Spinal cord (tissue), 10 donors: ENCODE measurements at places on chromosomes 4 and X. TPM values are rescaled to one million over a fixed set of nuclear protein-coding genes. Genes with fewer than 3 reads are reported as not detected.
A peak's percentile ranks its signal among the peaks of the same experiment; 100 is the strongest.

The DMD gene
- 51.9 TPM for total RNA-seq

The ASB9 gene
- 7.9 TPM for total RNA-seq

The CXCL3 gene
- 1.7 TPM for total RNA-seq

The SPANXA1 gene
- not detected for total RNA-seq

The F8A3 gene
- total RNA-seq, result 2.4 TPM

The TLR3 gene
- total RNA-seq, result 8.4 TPM

The MAGEA2 gene
- not detected for total RNA-seq

The NRK gene
- total RNA-seq, result 1.9 TPM

The LIMCH1 gene
- total RNA-seq, result 51.2 TPM

The SLITRK2 gene
- total RNA-seq, result 19.0 TPM

The CLIC2 gene
- 10.2 TPM for total RNA-seq

The MAGEA2B gene
- not detected for total RNA-seq

DNA sequence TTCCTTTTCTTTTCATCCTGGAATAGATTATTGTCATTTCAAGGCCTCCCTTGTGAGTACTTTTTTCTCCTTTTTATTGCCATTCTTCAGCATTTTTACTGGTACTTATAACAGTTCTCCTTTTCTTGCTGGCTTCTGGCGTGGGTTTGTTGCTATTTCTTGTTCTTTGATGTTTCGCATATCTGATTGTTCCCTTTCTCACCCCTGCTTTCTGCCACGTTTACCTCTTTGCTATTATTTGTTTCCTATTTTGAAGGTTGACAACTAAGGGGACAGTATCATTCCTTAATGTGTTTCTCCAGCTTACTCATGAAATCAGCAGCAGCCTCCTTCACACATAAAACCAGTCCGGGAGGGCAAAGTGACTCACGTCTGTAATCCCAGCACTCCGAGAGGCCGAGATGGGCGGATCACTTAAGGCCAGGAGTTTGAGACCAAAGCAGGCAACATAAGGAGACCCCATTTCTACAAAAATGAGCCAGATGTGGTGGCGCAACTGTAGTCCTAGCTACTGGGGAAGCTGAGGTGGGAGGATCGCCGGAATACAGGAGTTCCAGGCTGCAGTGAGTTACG lies 72.6 kb downstream of the DMD start:
- no peaks in the 10 kb centered on the region for H3K36me3 ChIP-seq
- DNase-seq, result no peak
- no peaks in the 10 kb centered on the region for H3K27me3 ChIP-seq
- H3K4me1 ChIP-seq, result no peaks in the 10 kb centered on the region

GRCh38 chr4:8245884-8246833 lies 23.4 kb upstream of the HTRA3 start:
- H3K4me1 ChIP-seq, result peaks cover 19% of the 10 kb centered on the region
- H3K27ac ChIP-seq, result no peak overlapping the region
- DNase-seq, result no peak
- H3K4me3 ChIP-seq, result no peak overlapping the region
- H3K27me3 ChIP-seq, result no peaks in the 10 kb centered on the region

DNA sequence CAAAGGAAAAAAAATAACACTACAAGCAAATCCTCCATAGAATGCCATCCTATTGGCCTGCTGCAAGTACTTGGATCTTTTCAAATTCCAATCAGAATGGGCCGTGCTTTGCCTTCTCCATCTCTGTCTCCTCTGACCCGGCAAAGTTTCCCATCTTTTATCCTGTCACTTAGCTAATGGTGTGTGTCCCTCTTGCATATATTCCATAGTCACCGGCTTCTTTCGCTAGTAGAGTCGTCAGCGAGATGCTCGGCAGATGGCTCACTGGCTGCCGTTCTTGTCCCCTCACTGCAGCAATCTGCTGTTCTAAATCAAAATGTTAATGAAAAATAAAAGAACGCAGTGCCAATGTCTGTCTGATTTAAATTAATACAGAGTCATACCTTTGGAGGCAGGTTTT lies 22.1 kb downstream of the GRIA3 start:
- H3K4me3 ChIP-seq, result no peak overlapping the region
- H3K4me1 ChIP-seq, result no peaks in the 10 kb centered on the region
- H3K36me3 ChIP-seq, result no peaks in the 10 kb centered on the region
- DNase-seq, result no peak

DNA sequence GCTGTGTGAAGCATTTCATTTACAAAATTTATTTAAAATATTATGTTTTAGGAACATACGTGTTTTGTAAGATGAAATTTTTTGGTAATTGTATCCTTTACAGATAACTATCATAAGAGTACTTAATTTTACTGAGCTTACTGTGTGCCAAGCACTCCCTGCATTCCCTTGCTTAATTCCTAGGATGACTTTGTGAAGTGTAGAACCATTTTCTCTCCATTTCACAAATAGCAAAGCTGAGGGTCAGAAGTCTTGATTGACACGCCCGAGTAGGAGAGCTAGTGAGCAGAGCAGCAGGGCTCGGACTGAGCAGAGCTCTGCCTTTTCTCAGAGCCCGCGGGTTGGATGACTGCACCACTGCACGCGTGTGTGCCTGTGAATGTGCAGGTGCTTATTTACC lies 30.6 kb downstream of the PIGG start:
- no peak overlapping the region for H3K4me3 ChIP-seq
- H3K36me3 ChIP-seq, result peaks cover 86% of the 10 kb centered on the region
- H3K27ac ChIP-seq, result no peak overlapping the region
- no peaks in the 10 kb centered on the region for H3K4me1 ChIP-seq
- DNase-seq, result no peak
- no peaks in the 10 kb centered on the region for H3K27me3 ChIP-seq

GRCh38 chr4:10811991-10812390 lies 127.4 kb upstream of the CLNK start:
- no peak for DNase-seq
- no peaks in the 10 kb centered on the region for H3K4me1 ChIP-seq
- no peaks in the 10 kb centered on the region for H3K36me3 ChIP-seq
- H3K4me3 ChIP-seq, result no peak overlapping the region
- H3K27ac ChIP-seq, result no peak overlapping the region

DNA sequence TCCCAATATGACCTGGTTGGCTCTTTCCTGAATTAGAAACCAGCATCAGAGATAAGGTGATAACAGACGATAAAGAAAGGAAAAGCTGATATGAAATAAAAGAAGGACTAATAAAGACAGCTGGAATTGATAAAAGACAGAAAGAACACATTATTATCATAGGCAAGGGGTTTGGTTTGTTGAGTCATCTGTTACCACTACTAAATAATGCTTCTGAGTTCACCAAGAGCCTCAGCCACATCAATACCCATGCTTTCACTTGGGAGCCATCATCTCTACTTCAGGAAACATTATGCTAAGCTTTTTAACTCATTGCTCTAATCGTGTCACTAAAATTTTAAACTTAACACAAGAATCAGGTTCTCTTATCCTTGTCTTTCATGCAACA lies 27.6 kb downstream of the ANXA5 start:
- H3K27me3 ChIP-seq, result no peaks in the 10 kb centered on the region
- no peak for DNase-seq
- H3K4me1 ChIP-seq, result no peaks in the 10 kb centered on the region
- no peak overlapping the region for H3K4me3 ChIP-seq
- no peak overlapping the region for H3K27ac ChIP-seq
- H3K36me3 ChIP-seq, result no peaks in the 10 kb centered on the region

DNA sequence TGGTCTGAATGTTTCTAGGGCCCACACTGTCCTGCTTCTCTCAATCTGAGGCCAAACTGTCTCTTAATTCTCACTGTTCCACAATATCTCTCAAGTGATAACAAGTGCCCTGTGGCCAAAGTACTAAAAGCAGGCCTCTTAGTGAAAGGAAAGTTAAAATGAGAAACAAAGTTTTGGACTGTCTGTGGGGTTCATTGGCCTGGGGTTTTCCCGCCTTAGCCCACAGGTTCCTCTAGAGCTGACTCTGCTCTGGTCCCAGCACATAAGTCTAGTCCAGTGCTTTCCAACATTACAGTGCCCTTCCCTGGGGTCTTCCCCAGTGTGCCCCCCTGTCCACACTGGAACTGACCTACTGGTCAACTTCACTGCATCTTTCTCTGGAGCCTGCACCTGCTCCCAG lies 6.3 kb downstream of the MAGEB1 start:
- H3K36me3 ChIP-seq, result no peaks in the 10 kb centered on the region
- H3K4me3 ChIP-seq, result no peak overlapping the region
- no peaks in the 10 kb centered on the region for H3K4me1 ChIP-seq
- H3K27me3 ChIP-seq, result no peaks in the 10 kb centered on the region
- no peak for DNase-seq

GRCh38 chr4:8502836-8503585 lies 62.4 kb downstream of the TRMT44 start:
- H3K4me3 ChIP-seq, result no peak overlapping the region
- no peak overlapping the region for H3K27ac ChIP-seq
- peaks cover 2% of the 10 kb centered on the region for H3K36me3 ChIP-seq

DNA sequence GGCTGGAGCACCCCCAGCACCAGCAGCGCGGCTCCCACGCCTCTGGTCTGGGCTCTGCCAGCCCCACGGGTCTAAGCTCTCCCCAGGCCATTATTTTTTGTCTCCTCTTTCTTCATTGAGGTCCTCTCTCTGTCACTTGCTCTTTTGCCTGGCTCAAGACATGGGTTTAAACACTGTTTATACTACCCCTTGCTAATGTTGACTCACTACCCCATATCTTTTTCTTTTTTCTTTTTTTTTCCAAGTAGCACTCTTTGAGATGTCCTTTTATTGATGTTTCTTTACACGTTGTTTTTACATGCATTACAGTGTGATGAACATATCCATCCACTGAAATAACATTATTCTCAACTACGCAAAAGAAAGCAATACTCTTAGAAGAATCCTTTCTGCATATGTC lies 1.7 kb upstream of the ERVMER34-1 start:
- H3K36me3 ChIP-seq, result no peaks in the 10 kb centered on the region
- H3K27ac ChIP-seq, result no peak overlapping the region
- no peak overlapping the region for H3K4me3 ChIP-seq
- peaks cover 13% of the 10 kb centered on the region for H3K4me1 ChIP-seq
- DNase-seq, result no peak
- H3K27me3 ChIP-seq, result peaks cover 15% of the 10 kb centered on the region

DNA sequence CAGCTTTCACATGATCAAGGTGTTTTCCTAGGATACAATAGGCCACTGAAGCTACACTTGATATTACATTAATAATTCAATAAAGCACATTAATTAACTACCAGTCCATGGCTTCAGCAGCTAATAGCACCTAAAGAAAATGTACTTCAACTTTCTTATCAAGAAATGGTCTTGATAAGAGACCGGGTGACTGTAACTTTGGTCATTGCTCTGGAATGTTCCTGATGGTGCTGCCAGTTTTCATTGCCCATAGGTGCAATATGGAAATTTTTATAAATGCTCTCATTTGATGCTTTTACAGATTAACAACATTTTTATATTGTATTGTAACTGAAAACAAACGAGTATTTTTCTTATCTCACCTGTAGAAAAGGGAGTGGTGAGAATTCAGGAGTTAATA lies 165.4 kb downstream of the SHROOM3 start:
- H3K27ac ChIP-seq, result no peak overlapping the region
- no peak for DNase-seq
- H3K36me3 ChIP-seq, result no peaks in the 10 kb centered on the region

DNA sequence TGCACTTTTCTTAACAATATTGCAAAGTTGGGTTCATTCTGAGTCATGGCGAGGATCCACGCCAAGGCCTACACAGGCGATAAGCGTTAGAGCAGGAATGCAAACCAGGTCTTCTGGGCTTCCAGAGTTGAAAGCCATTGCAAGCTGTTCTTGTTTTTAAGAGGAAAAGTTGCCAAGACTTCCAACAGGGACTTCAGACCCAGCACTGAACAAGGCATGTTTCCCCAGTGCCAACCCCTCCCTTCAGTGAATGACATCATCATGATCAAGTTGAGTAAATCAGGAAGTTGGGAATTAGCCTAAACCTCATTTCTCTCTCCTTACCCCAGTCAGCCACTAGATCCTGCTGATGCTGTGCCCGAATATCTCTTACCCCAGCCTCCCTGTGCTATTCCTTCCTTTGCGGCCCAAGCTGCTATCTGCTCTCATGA lies 355.1 kb downstream of the HS3ST1 start:
- no peaks in the 10 kb centered on the region for H3K4me1 ChIP-seq
- no peak overlapping the region for H3K4me3 ChIP-seq
- DNase-seq, result no peak
- no peaks in the 10 kb centered on the region for H3K27me3 ChIP-seq

DNA sequence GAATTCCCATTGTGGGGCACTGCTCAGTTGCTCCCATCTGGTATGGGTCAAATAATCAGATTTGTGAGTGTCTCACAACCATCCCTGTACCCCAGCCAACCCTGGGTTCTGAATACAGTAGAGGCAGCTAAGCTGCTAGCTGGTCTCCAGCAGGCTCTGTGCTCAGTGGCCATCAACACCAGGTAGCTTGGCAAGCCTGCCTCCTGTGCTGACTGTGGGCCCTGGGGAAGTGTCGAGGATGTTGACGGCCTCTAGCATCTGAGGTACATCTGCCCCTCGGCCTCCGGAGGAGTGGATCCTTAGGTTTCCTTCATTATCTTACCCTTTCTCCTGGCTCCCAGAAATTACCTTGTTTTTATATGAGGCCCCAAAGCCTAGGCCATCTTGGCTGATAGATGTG lies 13.3 kb downstream of the RNF4 start:
- H3K36me3 ChIP-seq, result no peaks in the 10 kb centered on the region
- no peak for DNase-seq
- H3K4me1 ChIP-seq, result peaks cover 19% of the 10 kb centered on the region
- no peak overlapping the region for H3K4me3 ChIP-seq
- peak overlapping the region; percentile 17 for H3K27ac ChIP-seq

- no peak overlapping the region for H3K27ac ChIP-seq
- peaks cover 3% of the 10 kb centered on the region for H3K36me3 ChIP-seq
These were observed 158.5 kb downstream of the NSUN7 start for GRCh38 chr4:40908297-40908696.

- peak overlapping the region; percentile 73 for H3K4me3 ChIP-seq
- H3K27me3 ChIP-seq, result no peaks in the 10 kb centered on the region
- peak overlapping the region; percentile 95 for H3K27ac ChIP-seq
These were observed 1.5 kb downstream of the FRYL start for GRCh38 chr4:48778431-48779094.

- H3K36me3 ChIP-seq, result no peaks in the 10 kb centered on the region
- H3K4me1 ChIP-seq, result no peaks in the 10 kb centered on the region
- H3K4me3 ChIP-seq, result no peak overlapping the region
- no peak overlapping the region for H3K27ac ChIP-seq
- DNase-seq, result no peak
- no peaks in the 10 kb centered on the region for H3K27me3 ChIP-seq
These were observed 261.8 kb downstream of the KLHL13 start for GRCh38 chrX:117854806-117855205.

- H3K4me3 ChIP-seq, result no peak overlapping the region
- H3K27ac ChIP-seq, result no peak overlapping the region
- DNase-seq, result no peak
- H3K4me1 ChIP-seq, result no peaks in the 10 kb centered on the region
- no peaks in the 10 kb centered on the region for H3K36me3 ChIP-seq
- H3K27me3 ChIP-seq, result no peaks in the 10 kb centered on the region
These were observed 87.3 kb downstream of the CFAP299 start for GRCh38 chr4:80422727-80423404.
